ENCODE measurements at places on chromosomes 16 and 17. TPM values are rescaled to one million over a fixed set of nuclear protein-coding genes. Genes with fewer than 3 reads are reported as not detected.

The DOC2B gene
- total RNA-seq: 3.7 TPM

GRCh38 chr16:23803591-23804123 lies 32.1 kb upstream of the PRKCB start:
- H3K4me1 ChIP-seq: no peaks in the 10 kb centered on the region
- DNase-seq: no peak
- no peaks in the 10 kb centered on the region for H3K36me3 ChIP-seq
- H3K4me3 ChIP-seq: no peak overlapping the region
- no peak overlapping the region for H3K27ac ChIP-seq
- no peaks in the 10 kb centered on the region for H3K27me3 ChIP-seq

DNA sequence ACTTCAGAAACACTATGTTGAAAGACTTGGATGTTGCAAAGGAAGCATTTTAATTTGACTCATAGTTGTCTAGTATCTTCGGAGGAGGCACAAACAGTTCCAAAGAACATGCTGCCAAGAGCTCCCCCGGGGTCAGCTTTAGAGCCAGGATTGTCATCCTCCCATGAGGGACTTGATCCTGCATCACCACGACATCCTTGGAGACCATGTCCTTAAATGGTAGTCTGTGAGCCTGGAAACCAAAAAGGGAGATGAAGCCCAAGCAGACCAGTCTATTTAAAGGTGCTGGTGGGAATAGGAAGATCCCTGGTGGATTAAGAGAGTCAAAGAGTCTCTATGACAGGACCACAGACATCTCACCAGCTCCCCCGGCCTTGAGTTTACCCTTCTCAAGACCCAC lies 33.3 kb upstream of the DYNLRB2 start:
- no peak overlapping the region for H3K4me3 ChIP-seq
- peak; percentile 46 for DNase-seq
- no peaks in the 10 kb centered on the region for H3K36me3 ChIP-seq
- peak overlapping the region; percentile 31 for H3K27ac ChIP-seq
- no peaks in the 10 kb centered on the region for H3K27me3 ChIP-seq
- H3K4me1 ChIP-seq: no peaks in the 10 kb centered on the region

- DNase-seq: no peak
- no peaks in the 10 kb centered on the region for H3K27me3 ChIP-seq
- no peak overlapping the region for H3K27ac ChIP-seq
These were observed 123.6 kb downstream of the OR1D5 start for GRCh38 chr17:2939714-2940351.

The ABAT gene
- total RNA-seq: 1.1 TPM

- H3K27me3 ChIP-seq: no peaks in the 10 kb centered on the region
- H3K4me1 ChIP-seq: no peaks in the 10 kb centered on the region
- H3K4me3 ChIP-seq: no peak overlapping the region
- no peak for DNase-seq
- H3K36me3 ChIP-seq: no peaks in the 10 kb centered on the region
- no peak overlapping the region for H3K27ac ChIP-seq
These were observed 210.1 kb upstream of the HS3ST4 start for GRCh38 chr16:25481636-25482035.

- H3K4me3 ChIP-seq: no peak overlapping the region
- H3K27me3 ChIP-seq: no peaks in the 10 kb centered on the region
- DNase-seq: no peak
- no peaks in the 10 kb centered on the region for H3K4me1 ChIP-seq
- H3K36me3 ChIP-seq: no peaks in the 10 kb centered on the region
These were observed 62.5 kb downstream of the ERCC4 start for GRCh38 chr16:13982451-13982850.

DNA sequence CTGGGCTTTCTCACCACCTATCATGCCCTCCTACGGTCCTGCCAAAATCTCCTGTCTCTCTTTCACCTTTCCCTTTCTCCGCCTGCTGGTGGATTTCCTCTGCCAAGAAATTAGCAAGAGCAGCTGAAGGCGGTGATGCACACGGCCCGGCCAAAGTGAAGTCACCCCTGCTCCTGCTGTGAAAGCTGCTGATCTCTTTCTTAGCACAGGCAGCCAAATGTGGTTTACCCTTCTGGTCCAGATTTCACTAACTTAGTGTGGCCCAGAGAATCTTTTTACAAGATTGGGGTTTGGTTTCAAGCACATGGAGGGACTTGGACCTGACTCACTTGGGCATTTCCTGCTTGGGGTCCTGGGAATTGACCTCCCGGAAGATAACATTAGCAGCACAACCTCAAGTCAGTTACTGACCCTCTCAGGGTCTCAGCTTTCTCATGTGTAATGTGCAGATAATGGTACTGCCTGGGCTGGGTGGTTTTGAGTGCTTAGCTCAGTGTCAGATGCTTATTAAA lies 155.7 kb downstream of the SOCS1 start:
- no peak for DNase-seq
- peaks cover 28% of the 10 kb centered on the region for H3K4me1 ChIP-seq

- H3K27ac ChIP-seq: no peak overlapping the region
These were observed 178.0 kb downstream of the WWOX start for GRCh38 chr16:78277321-78278055.

The KREMEN2 gene
- not detected for total RNA-seq

GRCh38 chr17:55452139-55452790 lies 30.6 kb upstream of the MMD start:
- peak; percentile 25 for DNase-seq

DNA sequence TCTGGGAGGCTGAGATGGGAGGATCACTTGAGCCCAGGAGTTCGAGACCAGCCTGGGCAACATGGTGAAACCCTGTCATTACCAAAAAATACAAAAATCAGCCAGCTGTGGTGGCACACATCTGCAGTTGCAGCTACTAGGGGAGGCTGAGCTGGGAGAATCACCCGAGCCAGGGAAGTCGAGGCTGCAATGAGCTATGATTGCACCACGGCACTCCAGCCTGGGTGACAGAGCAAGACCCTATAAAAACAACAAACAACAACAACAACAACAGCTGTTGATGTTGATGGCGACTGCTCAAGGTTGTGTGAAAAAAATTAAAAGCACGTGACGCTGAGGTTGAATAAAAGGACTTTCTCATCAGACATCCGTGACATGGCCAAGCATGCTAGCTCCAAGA lies 40.8 kb upstream of the CIBAR2 start:
- H3K36me3 ChIP-seq: no peaks in the 10 kb centered on the region
- peak; percentile 57 for DNase-seq
- peaks cover 61% of the 10 kb centered on the region for H3K4me1 ChIP-seq
- H3K4me3 ChIP-seq: no peak overlapping the region

- no peak for DNase-seq
- H3K4me1 ChIP-seq: no peaks in the 10 kb centered on the region
- no peaks in the 10 kb centered on the region for H3K27me3 ChIP-seq
- no peak overlapping the region for H3K4me3 ChIP-seq
- no peak overlapping the region for H3K27ac ChIP-seq
These were observed 70.7 kb upstream of the PLCG2 start for GRCh38 chr16:81708266-81709015.

DNA sequence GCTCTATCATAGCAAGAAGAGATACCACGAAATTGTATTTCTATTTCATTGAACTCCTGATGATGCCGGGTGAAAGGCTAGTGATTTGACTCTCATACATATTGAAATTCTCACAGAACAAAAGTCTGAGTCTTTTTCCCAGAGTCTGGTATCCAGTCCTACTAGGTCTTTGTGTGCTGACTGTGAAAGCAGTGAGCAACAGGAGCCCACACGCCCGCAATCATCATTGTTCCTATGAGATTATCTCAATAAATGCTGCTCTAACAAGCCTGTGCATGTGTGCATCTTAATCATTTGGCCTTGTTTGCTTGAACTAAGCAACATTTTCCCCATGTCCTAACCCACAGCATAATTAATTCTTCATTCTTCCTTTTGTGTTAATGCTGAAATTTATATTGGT lies 1466.0 kb downstream of the CDH11 start:
- H3K4me1 ChIP-seq: no peaks in the 10 kb centered on the region
- no peak overlapping the region for H3K27ac ChIP-seq
- H3K27me3 ChIP-seq: no peaks in the 10 kb centered on the region
- no peak for DNase-seq

The SNAI3 gene
- total RNA-seq: 1.7 TPM

GRCh38 chr17:75625813-75626486 lies 7.3 kb upstream of the SMIM5 start:
- H3K27ac ChIP-seq: no peak overlapping the region
- no peaks in the 10 kb centered on the region for H3K36me3 ChIP-seq
- no peak overlapping the region for H3K4me3 ChIP-seq
- no peaks in the 10 kb centered on the region for H3K27me3 ChIP-seq
- DNase-seq: no peak
- H3K4me1 ChIP-seq: no peaks in the 10 kb centered on the region

DNA sequence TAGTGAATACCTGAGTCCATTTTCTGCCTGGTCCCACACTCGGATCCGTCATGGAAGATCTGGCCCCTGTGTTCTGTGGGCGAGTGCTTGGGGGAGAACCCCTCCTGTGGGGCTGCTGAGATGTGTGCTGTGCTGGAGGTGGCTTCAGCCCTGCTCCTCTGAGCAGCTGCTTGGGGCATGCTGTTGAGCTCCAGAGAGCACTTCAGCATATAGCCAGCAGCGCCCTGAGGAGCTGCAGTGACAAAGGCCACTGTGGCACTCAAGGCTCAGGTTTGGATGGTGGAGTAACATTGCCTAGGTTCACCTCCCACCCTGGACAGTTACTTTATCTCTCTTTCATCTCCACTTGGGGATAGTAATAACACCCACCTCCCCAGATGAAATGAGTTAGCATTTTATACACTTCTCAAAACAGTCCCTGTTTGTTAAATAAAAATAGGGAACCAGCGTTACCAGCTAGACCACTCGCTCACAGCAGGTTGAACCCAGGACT lies 75.3 kb downstream of the KSR1 start:
- H3K36me3 ChIP-seq: no peaks in the 10 kb centered on the region
- peaks cover 7% of the 10 kb centered on the region for H3K4me1 ChIP-seq
- no peak overlapping the region for H3K27ac ChIP-seq
- H3K27me3 ChIP-seq: no peaks in the 10 kb centered on the region
- no peak for DNase-seq
- no peak overlapping the region for H3K4me3 ChIP-seq

All from gastrocnemius medialis (tissue), 4 donors.